Mesenchymal stem cell (in vitro differentiated cells and primary cell): ENCODE measurements at places on chromosomes 3 and 15.

GRCh38 chr3:189324538-189325138, 152.9 kb downstream of the TPRG1 start:
- DNase-seq: peak; percentile 83

DNA sequence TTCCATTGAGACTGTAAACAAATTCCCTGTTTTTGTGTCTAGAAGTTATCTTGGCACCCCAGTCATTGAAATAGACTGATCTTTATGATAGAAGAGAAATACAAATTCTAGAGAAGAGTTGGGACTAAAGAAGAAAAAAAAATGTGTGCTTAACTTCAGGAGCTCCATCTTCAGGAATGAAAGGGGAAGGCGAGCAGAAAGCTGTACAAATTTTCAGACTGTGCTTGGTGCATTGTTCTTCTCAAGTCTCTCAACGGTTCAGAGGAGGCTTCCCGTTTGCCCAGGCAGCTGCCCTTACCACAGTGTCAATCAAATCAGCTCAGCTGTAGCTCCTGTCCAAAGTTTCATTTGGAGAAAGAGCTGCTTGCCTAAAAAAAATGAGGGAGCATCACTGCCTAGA, 41.7 kb downstream of the OXSM start:
- peak; percentile 46 for DNase-seq

DNA sequence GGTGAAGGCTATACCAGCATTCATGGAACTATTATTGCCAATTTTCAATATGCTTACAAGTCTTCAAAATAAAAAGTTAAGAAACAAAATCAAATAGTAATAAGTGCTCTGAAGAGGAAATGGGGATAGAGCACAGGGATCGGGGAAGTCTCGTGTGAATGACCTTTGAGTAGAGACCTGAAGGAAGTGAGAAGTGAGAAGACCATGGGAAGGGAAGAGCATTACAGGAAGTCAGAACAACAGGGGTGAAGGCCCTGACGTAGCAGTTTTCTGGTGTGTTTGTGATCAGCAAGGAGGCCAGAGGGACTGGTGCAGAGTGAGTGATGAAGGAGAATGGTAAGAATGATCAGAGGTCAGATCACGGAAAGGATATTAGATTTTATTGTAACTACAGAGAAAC, 48.1 kb downstream of the STAC start:
- no peak for DNase-seq

DNA sequence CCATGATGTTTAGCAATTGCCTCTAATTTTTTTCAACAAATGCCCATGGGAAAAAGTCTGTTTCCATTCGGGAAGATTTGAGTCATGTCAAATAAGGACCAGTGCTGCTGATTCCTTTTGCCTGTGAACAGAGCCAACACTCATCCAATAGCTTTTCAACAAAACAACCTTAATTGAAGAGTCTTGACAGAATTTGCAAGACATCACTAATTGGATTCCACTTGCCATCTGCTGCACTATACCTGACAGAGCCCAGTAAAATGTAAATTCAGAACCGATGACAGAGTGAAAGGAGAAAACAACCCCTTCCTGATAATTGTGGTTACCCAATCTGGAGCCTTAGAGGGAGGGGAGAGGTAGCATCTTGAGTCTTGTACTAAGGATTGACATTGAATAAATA, 426.7 kb downstream of the AGBL1 start:
- DNase-seq: peak; percentile 17

DNA sequence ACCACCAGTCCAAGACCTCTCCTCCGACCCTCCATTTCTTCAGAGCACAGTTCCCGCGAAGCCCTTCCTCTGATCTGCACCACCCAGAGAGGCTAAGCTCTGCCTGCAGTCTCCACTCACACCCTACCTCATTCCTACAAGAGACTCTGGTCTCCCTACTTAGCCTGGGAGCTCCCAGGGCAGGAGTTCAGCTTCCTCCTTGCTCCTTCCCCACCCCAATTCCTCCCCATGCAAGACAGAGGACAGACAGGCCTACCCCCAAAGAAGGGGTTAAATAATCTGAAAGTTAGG, 12.6 kb upstream of the VIPR1 start:
- DNase-seq: no peak

DNA sequence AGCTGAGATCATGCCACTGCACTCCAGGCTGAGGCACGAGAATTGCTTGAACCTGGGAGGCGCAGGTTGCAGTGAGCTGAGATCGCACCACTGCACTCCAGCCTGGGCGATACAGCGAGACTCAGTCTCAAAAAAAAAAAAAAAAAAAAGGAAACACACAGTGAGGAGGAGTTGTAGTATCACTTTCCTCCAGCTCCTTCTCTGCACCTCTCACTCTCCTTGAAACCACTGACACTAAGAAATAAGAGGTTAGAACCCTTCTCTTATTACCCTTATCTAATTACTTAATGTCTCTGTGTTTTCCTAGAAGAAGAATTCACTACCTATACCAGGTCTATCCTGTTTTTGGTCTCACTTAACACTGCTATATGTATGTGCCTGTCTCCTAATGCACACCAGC, 31.7 kb downstream of the RAB27A start:
- DNase-seq: no peak

DNA sequence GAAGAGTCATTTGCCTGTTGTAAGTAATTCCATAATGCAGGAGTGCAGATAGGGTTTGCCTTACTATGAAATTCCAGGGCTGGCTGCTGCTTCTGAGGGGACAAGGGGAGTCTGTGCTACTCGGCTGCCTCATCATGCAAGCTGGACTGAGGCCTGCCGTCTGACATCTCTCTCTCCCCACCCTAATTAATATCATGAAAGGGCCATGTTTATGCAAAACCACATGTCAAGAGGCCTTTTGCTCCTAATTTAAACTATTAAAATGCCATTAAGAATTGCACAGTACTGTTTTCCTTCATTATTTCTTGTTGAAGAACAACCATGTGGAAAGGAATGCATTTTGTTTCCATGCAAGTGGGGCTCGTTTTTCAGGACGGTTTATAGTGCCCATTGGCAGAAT, 26.3 kb downstream of the CHST2 start:
- DNase-seq: no peak

DNA sequence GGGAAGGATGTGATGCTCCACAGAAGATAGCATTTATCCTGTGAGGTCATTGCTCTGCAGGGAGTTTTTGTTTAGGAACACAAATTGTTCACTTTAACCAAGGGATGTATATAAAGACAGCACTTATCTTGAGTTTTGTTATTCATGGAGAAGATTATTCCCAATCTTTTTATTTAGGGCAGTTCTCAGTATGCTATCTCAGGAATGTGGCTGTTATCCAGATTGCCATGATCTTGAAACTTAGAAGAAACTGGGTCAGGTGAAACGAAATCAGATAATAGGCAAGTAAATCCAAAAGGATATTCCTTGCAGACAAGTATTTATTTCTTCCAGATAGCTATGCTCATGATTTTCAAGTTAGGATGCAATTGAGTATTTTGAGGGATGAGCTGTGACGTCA, 19.3 kb upstream of the TMEM42 start:
- no peak for DNase-seq

GRCh38 chr3:126474498-126475412, 936 bp downstream of the ZXDC start:
- peak; percentile 74 for DNase-seq

DNA sequence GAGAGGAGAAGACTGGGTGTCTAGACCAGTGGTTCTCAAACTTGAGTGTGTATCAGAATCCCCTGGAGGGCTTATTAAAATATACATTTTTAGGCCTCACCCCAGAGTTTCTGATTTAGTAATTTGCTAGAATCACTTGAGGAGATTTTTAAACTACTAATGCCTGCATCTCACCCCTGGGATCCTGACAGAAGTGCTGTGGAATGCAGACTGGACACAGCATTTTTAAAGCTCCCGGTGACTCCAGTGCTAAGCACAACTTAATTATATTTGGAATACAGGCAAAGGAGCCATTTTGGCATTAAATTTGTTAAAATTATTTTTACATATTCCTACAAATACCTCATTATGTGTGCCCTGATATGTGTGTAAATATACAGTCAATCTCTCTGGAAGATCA, 26.7 kb upstream of the COL6A6 start:
- no peak for DNase-seq

GRCh38 chr3:107767897-107768605, 245.3 kb downstream of the BBX start:
- no peak for DNase-seq

- DNase-seq: no peak
Observed at GRCh38 chr3:149502438-149502837, 27.9 kb downstream of the TM4SF4 start.

DNA sequence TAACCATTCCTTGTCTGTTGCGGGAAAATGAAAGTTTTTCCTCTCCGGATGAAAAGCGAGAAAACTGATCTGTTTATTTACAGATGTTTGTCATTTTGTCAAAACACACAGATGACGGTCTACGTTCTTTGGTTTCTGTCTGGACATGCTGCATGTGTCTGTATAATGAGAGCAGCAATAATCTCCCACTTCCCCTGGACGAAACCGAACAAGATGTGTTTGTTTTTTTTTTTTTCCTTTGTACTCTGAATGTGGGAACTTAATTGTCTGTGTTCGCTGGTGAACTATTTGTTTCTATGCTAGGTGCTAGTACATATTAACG, 33.6 kb downstream of the PTPRG start:
- peak; percentile 15 for DNase-seq

DNA sequence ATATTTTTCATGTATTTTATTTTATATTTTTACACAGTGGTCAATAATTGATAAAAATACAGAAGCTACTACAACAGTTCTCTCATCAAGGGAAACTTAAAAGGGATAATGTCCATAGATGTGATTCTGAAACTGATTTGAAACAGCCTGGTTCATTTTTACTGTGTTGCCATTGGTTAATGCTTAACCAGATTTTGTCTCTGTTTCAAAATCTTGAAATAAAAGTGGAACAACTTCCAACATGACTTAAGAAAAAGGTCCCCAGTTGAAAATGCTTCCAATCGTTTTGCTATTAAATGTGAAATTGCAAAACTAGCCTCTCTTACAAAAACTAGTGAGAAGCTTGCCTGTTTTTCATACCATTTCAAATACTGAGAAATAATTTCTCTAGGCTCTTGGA, 240.7 kb downstream of the LPP start:
- no peak for DNase-seq

- no peak for DNase-seq
Observed at GRCh38 chr3:73404435-73404834, 220.3 kb downstream of the PDZRN3 start.

DNA sequence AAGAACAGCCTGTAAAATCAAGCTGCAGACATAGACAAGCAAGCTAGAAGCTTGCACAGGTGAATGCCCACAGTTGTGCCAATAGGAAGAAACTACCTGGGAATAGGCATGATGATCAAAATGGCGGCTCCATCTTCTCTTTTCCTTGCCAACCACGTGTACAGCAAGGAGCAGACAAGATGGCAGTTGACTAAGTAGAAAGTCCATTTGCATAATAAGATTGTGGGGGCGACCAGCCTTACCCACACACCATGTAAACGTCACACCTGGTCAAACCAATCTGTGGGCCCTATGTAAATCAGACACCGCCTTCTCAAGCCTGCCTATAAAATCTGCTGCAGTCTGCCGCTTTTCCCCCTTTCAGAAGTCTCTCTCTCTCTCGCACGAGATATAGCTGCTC, 25.1 kb upstream of the ANKRD34C start:
- DNase-seq: no peak

GRCh38 chr3:107111872-107112271, 265.4 kb upstream of the CCDC54 start:
- DNase-seq: no peak

DNA sequence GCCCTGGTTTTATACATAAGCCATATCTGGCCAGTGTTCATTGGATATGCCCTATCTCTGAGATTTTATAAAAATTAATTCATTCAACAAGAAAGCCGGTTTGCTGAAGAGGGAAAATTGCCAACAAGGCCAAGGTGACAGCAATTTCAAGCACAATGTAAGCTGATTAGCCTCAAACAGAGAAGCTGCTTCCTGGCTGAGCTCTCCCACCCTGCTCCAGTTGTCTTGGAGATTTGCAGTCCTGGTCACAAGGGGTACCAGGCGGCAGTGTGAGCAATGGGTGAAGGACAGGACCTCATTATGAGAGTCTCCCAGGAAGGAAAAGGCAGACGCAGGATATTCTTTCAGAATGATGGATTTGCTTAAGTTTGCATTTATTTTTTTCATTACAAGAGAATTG, 5.4 kb upstream of the THSD4 start:
- DNase-seq: no peak

DNA sequence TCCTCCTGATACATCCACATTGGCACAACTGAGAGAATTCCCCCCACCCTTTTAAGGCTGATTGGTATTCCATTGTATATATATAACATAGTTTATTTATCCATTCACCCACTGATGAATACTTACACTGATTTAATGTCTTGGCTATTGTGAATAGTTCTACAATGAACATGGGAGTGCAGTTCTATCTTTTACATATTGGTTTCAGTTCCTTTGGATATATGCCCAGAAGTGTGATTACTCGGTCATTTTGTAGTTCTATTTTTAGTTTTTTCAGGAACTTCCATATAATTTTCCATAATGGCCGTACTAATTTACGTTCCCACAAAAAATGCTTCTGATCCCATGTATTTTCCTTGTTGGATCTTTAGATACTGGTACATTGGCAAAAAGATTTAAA, 135.3 kb downstream of the FMN1 start:
- DNase-seq: no peak

DNA sequence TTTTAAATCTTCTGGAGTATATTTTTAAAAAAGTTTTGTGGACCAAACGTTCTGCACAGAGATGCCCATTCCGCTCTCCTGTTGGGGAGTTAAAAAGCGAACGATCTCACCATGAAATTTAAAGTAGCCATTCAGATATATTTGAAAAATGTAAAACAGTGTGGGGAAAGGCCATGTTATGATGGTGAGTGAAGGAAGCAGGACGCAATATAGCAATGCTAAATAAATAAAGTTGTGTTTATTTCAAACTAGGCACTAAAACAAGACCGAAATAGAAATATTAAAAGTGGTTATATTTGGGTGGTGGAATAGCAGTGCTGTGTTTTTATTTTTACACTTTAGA, 327 bp upstream of the CCDC13 start:
- DNase-seq: no peak

- no peak for DNase-seq
Observed at GRCh38 chr3:156638271-156638670, 36.1 kb upstream of the TIPARP start.

DNA sequence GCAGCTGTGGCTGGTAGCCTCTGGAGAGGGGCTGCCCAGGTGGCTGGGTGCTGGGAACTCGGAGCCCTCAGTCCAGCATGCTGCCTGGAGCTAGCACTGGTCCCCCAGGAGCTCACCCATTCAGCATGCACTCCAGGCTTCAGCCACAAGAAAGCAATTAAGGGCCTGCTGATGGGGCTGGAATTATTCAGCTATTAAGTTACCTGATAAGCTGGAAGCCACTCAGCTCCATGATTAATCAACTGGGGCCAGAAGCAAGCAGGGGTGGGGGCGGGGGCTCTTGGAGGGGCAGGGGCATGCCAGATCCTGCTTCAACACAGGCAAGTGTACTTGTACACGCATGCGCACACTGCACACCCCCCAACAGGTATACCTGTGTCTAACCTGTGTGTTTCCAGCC, 22.1 kb upstream of the TMEM115 start:
- no peak for DNase-seq

DNA sequence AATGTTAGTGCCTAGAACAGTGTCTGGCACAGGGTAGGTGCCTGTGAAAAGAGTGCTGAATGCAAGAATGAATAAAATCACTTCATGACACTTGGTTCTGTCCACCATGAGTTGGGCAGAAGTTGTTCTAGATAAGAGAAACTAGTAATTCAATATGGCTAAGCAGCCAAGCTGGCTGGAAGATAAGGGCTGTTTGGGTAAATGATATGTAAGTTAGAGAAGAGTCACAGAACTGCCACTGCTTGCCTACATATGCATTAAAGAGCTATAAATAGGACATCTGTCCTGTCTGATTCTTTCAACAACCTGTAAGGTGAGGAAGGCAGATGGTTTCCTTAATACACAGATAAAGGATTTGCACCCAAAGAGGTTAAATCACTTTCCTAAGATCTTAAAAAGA, 13.1 kb downstream of the MTMR10 start:
- DNase-seq: no peak
